ENCODE measurements at places on chromosomes 5 and 9.
A peak's percentile ranks its signal among the peaks of the same experiment; 100 is the strongest.

DNA sequence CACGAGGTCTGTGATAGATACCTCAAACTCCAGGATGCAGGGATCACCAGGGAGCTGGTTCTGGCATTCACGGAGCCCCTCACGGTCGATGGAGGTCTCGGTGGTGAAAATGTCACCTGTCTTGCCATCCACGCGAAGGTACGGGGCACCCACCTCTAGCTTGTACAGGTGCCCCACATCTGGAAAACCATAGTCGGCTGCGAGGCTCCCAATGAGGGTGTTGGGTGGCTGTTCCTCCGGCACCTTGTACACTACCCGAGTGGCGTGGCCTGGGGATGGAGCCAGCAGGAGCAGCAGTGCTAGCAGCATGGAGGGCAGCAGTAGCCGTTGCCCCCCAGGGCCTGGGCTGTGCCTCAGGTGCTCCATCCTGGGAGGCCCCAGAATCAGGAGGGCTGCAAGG lies 9.2 kb downstream of the PCDH1 start:
- DNase-seq: no peak

DNA sequence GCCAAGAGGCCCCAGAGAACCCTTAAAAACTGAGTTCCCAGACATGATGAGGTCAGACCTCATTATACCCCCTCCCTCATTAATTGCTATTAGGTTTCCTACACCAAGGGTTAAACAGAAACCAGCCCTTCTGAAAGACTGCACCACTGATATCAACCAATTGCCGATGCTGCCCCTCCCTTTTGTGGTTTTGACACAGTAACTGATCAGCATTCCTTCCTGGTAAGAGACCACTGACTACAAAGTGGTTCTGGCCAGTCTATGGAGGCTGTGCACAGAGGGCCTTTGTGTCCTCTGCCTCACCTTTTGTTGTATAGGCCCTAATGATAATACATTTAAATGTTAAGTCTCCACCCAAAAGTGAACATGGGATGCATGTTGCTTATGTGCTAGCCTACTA lies 201.5 kb downstream of the FRMD3 start:
- DNase-seq: no peak

DNA sequence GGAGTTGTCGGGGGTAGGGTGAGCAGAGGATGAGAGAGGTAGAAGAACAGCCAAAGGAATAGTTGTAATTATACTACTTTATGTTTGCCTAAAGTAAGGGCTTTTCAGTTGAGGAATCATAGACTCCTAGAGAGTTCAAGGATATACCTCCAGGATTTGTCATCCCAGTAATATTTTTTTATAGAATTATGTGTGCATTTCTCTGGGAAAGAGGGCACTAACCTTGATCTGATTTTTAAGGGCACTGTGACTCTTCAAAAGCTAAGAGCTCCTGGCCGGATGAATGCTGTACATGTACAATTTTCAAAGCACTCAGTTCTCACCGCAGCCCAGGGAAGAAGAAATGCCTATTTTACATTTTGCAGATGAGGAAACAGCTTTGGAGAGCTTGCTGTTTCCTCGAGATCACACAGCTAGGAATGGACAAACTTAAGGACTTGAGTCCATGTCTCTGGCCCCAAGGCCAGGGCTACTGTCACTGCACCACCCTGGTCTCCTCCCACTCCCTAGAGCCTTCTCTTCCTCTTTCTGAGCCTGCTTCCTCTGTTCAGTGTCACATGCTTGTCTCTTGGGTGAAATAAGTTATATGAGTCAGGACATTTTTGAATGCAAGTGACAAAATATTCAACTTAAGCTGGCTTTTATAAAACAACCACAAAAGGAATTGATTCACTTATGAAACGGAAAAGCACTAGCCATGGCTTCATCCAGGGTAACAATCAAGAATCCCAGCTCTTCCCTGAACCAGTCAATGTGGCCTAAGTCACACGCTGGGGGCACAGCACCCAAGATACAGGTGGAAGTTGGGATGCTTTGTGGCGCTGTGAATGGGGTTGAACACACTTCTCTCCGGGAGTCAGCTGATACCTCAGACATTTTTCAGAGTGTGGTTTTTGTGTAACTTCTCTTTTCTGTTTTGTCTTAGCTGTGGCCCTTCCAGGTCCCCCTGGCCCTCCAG lies 45.7 kb upstream of the TGFBR1 start:
- peak; percentile 41 for DNase-seq

DNA sequence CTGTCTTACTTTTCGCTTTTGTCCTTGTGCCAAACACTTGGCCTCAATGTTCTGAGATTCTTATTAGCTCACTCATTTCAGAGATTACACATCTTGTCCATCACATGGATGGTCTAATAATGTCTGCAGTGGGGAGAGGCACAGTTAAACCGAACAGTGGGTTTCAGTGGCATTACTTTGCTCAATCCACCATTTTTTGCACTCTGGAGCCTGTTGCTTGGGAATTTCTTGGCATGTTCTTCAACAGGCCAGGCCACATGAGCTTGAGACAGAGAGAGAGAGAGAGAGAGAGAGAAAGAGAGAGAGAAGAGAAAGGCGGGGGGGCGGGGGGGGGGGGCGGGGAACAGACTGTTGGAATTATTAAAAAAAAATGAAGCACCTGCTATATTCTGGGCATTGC lies 1327.8 kb upstream of the WWC1 start:
- no peak for DNase-seq

DNA sequence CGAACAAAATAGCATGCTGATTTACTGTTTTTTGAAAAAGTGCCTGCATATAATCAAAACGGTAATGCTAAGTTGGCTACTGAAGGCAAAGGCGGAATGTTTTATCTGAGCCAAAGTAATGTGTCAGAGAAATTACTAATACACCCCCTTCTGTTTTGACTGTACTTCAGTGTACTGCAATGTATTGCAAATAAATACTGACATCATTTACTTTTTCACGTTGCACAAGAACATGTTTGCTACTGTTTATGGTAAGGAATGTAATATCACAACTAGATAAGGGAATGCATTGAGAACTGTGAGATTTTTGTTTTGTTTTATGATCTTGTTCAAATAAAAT lies 813 bp upstream of the AGTPBP1 start:
- no peak for DNase-seq

GRCh38 chr5:83474161-83474796 lies 2.7 kb downstream of the VCAN start:
- peak; percentile 20 for DNase-seq

- DNase-seq: no peak
These were observed 35.7 kb upstream of the ORM1 start for GRCh38 chr9:114287001-114287762.

GRCh38 chr9:127175319-127175715 lies 52.9 kb upstream of the ANGPTL2 start:
- no peak for DNase-seq

GRCh38 chr9:115183436-115183835 lies 65.5 kb upstream of the TNC start:
- no peak for DNase-seq

DNA sequence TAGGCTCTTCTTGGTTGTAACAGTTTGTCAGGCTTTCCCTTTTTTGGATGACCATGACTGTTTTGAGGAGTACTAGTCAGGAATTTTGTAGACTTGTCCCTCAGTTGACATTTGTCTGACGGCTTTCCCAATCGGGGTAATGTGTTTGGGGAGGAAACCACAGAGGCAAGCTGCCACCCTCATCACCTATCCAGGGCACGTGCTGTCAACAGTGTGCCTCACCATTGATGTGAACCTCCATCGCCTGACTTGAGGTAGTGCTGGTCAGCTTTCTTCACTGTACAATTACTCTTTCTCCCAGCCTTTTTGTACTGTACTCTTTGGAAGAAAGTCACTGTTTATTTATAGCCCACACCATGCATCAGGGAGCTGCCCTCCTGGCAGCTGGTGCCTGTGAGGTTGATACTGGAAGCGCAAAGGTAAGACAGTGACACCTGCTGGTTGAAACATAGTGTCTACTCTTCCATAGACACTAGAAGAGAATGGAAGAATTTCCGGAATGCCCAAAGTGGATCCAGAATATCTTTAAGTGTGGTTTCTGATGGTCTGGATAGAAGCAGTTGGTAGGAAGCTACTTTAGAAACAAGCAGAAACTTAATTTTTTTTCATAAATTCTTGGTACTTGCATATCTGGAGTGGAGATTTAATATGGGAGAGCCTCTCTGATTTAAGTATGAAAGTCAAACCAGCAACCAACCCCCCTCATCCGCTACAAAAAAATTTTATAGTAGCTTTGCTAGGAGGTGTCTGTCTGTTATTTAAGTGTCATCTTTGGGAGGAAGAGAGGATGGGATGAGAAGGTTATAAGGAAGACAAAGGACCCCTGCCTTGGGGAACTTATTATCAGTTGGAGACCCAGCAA lies 69.3 kb downstream of the SNX30 start:
- peak; percentile 26 for DNase-seq

DNA sequence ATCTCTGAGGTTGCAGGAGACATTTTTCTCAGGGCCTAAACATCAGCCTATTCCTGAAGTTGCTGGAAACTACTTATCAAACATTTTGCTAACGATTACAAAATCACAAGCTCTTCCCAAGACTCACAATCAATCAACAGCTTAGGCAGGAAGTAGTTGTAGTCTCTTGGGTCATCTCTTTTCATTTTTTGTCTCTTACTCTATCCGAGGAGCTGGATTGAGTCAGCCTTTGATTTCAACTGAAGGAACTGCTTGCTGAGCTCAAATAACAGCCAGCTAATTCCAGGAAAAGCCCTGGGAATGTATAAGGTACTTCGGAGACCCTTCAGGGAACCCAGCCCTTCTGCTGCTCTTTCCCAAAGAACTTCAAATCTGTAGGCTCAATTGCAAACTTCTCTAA lies 398.9 kb downstream of the PLK2 start:
- DNase-seq: no peak

DNA sequence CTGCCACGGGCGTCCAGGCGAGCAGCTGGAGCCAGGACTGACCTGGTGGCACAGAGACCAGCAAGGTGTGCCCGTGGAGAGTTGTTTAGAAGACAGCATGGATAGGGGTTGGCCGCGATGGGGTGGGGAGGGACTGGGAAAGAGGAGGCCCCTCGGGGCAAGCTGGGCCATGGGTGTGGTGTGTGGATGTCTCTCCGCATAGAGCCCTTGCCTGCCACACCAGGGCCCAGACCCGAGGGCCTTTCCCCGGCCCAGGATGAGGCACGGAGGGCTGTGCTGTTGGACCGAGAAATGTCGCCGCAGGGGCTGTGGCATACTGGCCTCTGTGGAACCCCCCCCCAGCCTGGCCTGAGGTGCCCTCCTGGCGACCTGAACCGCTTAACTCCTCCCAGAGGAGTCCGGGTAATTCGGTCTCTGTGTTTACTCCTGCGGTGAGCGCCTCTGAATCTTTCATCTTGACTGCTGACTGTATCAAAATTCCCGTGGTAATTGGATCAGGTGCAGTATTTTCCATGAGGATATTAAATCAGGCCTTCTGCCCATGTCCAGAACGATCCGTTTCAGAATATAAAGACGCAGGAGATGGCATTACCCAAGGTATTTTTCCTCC lies 22.5 kb upstream of the LAMC3 start:
- DNase-seq: no peak

DNA sequence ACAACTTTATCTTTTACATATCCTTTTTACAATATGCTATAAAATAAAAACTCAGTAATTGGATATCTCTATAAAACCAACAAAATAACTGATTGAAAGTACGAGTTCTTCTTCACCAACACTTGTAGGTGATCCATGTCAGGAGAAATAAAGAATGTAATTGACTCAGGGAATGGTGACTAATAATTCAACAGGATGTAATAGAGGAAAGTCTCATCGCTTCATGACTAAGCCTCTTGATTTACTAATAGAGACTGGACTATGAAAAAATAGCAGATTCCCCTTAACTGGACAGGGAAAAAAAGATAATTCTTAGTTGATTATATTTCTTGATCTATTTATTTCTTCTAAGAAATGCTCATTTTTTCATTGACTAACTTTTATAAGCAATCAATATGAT lies 507.7 kb upstream of the PTGER4 start:
- DNase-seq: no peak

DNA sequence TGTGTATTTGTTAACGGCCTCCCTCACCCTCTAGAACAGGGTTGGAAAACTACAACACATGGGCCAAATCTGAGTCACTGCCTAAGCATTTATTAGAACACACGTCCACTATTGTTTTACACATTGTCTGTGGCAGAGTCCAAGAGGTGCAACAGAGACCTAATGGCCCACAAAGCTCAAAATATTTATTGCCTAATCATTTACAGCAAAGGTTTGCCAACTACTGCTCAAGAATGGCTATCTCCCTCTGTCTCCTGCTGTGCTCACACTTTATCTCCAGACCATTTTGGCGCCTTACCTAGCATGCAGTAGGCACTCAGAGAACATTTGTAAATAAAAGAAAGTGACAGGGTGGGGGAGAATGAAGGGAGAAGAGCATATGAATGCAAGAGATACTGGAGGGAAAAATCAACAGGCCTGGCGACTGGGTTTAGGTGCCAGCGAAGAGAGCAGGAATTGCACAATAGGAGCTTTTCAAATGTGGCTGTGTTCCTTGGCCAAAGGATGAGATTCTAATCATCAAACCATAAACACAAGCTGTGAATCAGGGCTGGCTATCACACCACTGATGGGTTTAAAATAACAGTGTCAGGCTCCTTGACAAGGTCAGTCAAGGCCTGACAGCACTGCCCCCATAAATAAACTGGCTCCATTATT lies 80.3 kb downstream of the EPB41L4A start:
- no peak for DNase-seq

GRCh38 chr5:56763711-56764466 lies 51.5 kb upstream of the MAP3K1 start:
- no peak for DNase-seq

- DNase-seq: no peak
These were observed 286.1 kb downstream of the ANXA1 start for GRCh38 chr9:73437758-73438157.

DNA sequence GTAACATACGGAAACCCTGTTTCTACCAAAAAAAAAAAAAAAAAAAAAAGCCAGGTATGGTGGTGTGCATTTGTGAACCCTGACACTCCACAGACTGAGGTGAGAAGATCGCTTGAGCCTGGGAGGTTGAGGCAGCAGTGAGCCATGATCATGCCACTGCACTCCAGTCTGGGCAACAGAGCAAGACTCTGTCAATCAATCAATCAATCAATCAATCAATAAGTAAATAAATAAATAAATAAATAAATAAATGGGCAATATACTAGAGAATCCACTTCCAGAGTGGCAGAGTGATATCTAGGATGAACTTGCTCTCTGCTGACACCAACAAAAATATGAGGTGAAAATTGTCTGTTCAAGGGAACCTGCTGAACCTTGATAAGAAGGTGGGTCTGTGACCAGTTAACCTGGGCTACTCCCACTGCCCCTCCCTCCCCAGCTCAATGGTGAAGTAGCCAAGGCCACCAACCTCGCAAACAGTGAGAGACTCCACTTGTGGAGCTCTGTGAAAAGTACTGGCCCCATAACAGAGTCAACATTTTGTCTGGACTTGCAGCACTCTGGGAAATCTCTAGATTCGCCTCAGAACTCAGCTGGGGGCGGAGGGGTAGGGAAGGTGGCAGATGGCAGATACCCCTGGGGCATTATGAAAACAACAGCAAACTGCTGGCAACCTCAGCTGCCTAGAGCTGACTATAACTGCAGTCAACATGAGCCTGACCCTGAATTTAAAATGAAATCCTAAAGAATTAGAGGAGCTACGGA lies 163.7 kb downstream of the ROR2 start:
- no peak for DNase-seq
